GM04503 (cell line): ENCODE measurements at places on chromosomes 7 and 10.

DNA sequence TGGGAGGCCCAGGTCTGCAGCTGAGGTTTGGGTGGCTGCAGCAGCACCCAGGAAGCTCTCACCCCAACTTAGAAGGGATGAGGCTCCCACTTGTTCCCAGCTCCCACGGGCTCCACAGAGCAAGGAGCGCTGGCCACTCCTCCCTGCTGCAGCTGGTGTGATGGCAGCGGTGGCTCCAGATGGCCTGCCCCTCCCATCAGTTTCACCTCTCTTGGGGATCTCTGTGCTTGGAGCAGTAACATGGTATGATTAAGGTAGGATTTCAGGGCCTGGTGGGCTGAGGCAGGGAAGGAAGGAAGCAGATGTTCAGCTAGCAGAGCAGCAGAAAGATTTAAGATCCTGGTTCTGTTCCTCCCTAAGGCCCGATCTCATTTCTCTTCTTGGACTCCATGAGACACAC lies 66.8 kb upstream of the KIF5B start:
- no peak for DNase-seq

- DNase-seq = no peak
Measured at GRCh38 chr7:41711283-41712064, 8.6 kb upstream of the INHBA start.

DNA sequence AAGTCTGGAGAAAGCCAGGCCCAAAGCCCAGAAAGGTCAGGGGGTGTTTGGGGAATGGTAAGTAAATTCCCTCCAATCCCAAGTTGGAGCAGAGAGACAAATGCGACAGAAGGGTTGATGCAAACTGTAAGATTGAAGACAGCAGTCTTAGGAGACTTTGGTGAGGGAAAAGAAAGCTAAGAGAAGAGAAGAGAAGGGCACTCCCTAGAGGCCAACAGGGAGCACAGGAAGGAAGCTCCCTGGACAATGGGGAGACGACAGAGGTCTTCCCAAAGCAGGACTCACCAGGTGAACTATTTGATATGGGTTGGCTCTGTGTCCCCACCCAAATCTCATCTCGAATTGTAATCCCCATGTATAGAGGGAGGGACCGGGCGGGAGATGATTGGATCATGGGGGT lies 151.5 kb downstream of the KIF20B start:
- DNase-seq = no peak

DNA sequence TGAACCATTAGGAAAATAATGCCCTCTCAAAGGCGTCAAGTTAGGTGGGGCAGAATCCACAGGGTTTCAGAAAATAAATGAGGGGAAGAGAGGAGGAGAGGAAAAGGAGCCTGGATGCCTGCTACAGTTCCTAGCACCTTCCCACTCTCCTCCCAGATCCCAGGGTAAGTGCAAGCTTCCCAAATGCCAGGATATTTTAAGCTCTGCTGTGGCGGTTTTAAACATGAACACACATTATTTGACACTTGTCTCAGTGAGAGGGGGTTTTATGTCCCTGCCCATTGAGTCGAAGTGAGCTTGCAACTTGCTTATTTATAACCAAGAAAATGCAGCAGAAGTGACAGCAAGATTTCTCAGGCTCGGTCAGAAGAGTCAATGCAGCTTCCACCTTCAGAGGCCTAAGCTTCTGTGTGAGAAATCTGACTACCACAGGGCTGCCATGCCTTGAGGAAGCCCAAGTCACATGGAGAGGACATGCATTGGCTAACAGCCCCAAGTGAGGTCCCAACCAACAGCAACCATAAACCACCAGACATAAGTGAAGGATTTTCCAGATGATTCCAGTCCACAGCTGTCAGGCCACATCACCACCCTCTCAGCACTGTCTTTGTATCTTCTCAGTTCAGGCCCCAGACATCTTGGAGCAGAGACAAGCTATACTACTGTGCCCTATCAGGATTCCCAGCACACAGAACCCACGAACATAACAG lies 17.9 kb upstream of the BMPER start:
- no peak for DNase-seq

DNA sequence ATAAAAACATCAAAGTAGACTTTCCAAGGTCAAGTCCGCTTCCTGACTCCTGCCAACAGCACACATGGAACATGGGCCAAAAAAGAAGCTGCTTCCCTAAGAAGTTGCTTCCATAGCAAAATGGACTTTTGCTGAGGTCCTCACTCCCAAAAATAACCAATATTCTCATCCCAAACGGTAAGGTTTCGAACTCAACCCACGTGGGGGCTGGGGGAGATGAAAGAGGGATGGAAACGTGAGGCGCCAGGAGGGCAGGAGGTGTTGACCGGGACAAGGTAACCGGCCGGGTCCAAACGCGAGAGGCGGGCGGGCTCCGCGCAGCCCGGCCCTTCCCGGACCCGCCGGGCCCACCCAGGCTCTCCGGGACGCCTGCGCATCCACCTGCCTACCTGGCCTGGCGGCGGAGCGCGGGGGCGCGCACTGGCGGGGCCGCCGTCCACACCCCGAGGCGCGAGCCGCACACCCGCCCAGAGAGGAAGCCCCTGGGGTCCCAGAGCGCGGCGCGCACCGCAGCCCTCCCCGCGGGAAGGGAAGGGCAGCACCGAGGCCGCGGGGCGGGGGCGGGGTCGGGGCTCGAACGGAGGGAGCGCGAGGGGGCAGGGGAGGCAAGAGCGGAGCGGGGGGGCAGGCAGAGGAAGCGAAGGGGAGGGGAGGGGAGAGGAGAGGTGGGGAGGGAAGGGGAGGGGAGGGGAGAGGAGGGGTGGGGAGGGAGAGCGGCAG lies 742 bp downstream of the LMBR1 start:
- DNase-seq = no peak

DNA sequence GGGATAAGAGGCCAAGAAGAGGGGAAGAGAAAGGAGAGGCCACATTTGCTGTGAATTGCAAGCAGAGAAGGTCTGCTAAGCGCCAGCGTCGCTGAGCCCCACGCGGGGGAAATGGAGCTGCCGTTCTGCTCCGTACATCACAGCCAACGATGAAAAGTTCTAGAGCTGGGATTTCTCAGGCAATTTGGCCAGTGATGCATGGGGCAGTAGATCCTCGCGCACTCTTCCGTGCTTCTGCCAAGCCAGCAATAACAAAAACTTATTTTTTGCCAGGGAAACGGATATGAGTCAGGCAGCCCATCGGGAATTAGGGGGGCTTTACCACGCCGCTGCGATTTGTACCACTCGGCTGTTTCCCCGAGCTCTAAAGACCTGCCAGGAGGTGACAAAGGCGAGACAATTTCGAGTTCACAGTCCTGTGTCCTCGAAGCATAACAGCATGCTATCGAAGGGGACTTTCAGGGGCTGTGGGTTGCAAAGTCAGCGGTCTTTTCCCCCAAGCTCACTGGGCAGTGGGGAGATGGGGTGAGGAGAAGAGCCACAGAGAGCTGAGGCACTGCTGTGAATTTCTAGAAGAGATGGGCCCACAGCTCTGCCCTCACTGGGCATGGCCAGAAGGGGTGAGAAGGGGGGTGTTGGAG lies 30.0 kb upstream of the SLF2 start:
- peak; percentile 34 for DNase-seq

DNA sequence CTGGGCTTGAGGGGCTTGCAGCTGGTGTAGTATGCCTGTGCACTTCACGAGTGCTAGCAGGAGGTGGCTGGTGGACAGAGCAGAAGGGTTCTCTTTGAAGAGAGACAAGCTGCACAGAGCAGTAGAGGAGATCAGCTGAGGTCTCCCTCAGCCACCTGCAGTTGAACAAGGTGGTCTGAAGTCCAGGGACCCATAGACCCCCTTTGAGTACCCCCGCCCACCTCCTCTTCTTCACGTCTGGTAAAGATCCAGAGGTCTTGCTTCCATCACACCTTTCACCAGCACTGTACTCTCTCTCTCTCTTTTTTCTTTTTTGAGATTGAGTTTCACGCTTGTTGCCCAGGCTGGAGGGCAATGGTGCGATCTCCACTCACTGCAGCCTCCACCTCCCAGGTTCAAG lies 157.2 kb downstream of the GFRA1 start:
- no peak for DNase-seq

GRCh38 chr10:15168786-15169554 lies 477 bp upstream of the NMT2 start:
- no peak for DNase-seq

DNA sequence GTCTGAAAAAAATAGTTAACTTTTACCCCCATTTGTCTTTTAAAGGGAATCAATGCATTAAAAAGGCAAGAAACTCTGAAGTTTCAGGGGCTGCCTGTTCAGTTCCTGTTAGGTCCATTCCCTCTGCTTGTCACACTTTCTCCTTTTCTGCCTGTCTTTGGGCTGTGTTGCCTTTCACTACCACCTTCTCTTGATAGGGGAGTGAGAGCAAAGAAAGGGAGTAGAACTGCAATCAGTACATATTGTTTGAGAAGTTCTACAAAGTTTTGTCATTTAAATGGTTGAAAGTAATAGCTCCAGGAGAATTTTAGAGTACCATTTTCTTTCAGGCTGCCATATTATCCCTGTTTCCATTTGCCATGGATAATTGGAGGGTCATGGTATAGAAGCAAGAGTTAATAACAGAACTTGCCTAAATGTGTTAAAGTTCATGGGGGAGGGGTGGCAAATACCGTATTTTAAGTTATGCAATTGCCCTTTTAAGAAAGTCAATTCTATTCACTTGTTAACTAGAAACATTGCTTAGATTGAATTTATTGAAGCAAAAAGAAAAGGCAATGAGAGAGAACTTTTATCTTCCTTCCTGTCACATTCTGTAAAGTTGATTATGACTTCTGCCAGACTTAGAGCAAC lies 38.6 kb downstream of the MPLKIP start:
- no peak for DNase-seq

DNA sequence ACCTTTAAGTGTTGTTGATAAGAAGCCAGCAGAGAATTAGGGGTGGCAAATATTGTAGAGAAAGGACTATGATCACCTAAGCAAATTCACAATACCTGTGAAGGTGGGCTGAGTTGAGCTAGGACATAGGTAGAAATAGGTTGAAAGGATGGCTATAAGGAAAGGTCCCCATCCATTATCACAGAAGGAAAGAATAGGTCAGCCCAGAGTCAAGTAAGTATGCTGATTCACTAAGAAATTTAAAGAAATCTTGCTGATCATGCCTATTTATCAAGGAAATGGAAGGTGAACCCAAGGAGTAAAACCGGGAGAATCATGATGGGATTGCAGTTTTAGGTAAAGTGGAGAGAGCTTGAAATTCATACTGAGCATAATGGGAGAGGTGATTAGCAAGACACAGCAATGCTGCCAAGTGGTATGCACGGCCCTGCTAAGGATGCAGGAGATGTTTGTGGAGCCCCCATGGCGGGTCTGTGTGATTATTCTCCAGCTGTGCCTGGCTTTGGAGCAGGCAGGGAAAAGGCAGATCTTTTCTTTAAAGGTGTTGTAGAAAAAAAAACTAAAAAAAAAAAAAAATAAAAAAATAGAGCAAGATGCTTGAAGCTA lies 399.4 kb downstream of the PLXDC2 start:
- DNase-seq = no peak

DNA sequence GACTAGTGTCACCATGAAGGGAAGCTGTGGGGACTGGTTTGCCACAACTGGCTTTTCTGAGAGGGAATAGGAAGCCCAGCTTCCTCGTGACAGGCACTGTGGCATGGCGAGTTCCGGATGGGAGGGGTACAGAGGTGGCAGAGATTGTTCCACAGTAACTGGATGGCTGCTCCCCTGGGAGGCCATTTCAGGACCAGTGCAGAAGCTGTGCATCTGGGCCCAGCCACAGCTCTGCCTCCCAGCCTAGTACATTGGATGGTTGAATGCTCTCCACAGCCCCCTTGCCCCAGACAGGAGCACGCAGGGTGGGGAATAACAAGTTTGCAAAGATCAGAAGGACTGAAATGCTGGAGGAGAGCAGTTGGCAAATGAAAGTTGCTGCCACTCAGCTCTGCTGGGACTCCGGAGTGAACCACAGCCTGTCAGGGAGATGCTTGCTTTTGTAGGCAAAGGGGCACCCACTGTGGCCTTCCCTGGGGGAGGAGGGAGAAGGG lies 51.8 kb downstream of the GSDME start:
- DNase-seq = no peak

GRCh38 chr7:132077971-132078685 lies 498.1 kb downstream of the PLXNA4 start:
- DNase-seq = no peak

DNA sequence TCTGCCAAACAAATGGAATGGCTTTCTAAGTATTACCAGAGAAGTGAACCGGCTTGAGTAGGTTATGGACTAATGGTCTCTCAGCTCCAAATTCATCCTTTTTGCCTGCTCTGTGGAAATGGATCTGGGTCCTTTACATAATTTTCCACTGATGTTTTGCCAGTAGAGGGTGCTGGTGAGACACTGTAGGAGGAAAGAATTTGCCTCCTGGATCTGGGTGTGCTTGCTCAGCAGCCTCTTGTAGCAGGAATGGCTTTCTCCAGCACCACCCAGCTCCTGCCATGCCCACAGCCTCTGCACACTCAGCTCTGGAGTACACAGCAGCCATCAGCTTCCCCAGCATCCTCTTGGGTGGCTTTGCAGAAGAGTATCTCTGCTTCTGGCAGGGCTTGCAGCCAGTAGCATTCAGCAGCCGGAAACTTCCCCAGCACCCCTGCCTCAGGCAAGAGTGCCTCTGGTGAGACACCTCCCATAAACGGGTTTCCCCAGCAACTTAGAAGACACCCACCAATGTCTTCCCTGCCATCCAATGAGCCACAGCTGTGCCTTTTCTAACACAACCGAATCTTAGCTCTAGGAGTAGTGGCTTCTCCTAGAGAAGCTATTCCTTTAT lies 235.0 kb upstream of the PLPP4 start:
- peak; percentile 11 for DNase-seq

DNA sequence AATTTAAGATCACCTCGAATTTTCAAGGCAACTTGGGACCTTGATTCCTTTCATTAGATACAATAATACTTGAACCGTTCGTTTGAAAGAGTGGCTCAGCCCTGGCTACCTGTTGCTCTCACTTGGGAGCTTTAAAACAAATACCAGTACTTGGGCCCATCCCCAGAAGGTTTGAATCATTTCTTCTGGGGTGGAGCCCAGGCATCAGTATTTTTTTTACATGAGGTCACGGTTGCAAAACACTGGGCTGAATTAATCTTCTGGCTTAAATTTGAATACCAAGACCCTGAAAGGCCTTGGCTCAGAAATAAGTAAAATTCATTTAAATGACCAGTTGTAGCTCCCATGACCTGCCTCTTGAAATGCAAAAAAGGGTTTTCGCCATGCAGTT lies 214.9 kb downstream of the CREB5 start:
- no peak for DNase-seq

DNA sequence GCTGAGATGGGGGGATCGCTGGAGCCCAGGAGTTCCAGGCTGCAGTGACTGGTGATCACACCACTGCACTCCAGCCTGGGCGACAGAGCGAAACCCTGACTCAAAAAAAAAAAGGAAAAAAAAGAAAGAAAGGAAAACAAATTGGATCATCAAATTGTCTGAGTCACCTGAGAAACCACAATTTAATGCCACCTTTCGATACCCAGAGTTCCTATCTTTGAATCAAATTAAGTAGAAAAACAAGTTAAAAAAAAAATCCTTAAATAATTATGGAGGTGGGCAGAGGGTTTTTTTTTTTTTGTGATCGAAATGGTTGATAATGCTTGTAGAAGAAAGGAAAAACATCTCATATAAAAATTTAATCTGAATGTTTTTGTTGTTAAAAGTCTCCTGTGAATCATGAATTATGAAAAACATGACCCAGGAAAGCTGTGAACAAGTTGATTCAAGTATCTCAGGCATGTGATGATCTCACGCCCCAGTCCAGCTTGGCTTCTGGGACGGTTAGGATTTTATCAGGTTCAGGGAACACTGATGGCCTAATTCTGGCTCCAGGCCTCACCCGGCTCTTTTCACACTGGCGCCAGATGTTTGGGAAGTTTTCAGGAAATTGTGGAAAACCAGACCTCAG lies 25.3 kb upstream of the CUX1 start:
- DNase-seq = peak; percentile 78
